Upper lobe of right lung (tissue), 1 donor: ENCODE measurements at places on chromosomes 11 and 22. TPM values are rescaled to one million over a fixed set of nuclear protein-coding genes. Genes with fewer than 3 reads are reported as not detected.

Gene PVALB
- 2.5 TPM for total RNA-seq

Gene C11orf98
- 41.7 TPM for total RNA-seq

Gene SYT12
- total RNA-seq, result not detected

Gene SHANK2
- 62.5 TPM for total RNA-seq

Gene PHF21B
- 0.12 TPM for total RNA-seq

Gene NCF4
- total RNA-seq, result 37.0 TPM

Gene PKP3
- 40.4 TPM for total RNA-seq

DNA sequence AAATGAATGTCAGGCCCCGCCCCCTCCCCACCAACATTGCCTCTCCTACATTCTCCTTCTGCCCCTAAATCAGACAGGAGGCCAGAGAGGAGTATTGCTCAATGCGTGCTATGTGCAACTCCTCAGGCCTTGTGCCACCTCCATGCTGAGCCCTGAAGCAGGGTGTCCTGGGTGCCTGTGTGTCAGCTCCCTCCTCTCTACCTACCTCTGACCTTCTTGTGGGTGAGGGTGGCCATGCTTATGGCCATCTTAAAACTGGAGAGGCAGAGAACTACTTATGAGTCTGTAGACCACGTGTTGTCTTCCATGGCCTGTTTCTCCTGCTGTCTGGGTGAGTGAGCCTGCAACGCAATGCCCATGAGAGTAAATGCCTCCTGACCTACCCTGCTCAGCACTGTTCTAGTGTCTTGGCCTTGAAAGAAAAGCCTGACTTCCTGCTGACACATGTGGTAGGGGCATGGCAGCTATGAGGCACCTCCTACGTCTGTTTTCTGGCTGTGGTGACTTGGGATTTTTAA lies 10.5 kb downstream of the MCAM start:
- DNase-seq, result no peak

DNA sequence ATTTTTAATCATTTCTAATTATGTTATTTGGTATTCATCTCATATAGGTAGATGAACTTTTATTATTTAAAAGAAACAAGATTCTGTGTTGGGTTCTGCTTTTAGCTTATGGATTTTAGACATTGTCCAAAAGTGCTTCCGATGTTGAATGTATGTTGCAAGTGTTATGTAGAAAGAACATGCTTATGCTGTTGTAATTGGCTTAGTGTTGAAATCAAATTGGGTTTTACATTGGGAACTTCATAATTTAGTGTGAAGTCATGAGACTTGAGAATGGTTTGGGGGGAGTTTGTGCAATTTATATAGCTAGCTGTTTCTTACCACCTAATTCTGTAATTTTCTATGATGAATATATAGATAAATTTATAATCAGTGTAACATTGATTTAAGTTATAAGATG lies 3.6 kb downstream of the MTMR3 start:
- no peak for DNase-seq

- no peak for DNase-seq
Observed at GRCh38 chr11:131370090-131370751, at the start of gene NTM. Gene NTM, plus strand, starts transcription at chr11:131370615.

GRCh38 chr22:26477341-26477731 lies 6.2 kb downstream of the HPS4 start:
- DNase-seq, result no peak

GRCh38 chr11:65917077-65917433 lies 1.8 kb downstream of the C11orf68 start:
- no peak for DNase-seq

DNA sequence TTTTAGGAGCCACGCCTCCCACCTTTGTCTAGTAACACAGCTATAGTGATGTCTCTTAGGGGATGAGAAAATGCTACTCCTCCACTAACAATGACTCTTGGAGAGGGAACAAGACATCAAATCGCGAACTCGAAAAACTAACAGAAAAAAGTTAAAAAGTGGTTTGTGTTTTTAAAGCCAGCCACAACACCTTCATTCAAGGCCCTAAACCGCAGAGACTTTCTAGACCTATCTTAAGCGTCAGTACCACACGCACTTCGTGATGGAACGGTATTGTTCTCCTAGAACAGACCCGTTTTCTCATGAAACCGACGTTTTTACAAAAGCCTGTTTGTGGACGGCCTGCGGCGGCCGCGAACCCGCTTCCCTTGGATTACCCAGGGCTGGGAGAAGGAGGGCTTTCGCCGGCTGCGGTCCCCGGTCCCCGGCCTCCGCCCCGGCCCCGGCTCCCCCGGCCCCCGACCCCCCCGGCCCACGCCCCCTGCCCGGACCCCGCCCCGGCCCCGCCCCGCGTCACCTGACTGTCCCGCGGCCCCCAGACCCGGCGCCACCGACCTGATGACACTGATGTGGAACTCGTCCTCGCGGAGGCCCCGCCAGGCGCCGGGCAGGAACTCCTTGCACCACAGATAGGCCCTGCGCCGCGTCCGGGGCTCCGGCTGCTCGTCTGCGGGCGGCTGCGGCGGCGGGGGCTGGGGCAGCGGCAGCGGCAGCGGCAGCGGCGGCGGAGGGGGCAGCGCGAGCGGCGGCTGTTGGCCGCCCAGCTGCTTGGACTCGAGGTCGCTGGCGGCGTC lies 718 bp downstream of the CHKA start:
- DNase-seq, result peak; percentile 89

DNA sequence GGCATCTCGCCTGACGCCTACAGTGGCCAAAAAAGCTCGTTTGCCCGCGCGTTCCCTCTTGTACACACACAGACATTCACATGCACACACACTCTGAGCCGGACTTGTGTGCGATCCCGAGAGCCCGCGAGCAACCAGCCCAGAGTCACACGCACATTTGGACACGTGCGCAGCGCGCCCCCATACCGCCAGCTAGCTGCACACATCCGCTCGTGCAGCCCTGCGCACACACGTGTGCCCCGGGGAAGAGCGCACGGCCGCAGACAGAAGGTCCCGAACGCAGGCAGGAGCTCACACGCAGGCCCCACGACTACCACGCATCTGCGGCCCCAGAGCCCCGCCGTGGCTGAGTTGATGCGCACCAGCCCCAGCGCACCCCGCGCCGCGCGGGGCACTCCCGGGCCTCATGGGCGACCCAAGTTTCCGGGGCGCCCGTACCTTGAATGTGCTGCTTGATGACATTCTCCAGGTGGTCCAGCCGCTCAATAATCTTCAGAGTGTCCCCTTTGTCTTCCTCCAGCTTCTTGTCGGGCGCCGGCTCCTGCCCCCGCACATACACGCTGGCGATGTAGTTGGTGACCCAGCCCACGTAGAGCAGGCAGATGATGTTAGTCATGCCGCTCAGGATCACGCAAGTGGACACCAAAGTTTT lies 758 bp downstream of the GALNT18 start:
- peak; percentile 75 for DNase-seq

- no peak for DNase-seq
Observed at GRCh38 chr11:29129844-29130243, 887.0 kb downstream of the KCNA4 start.

GRCh38 chr22:49763138-49763537 lies 64.5 kb downstream of the BRD1 start:
- no peak for DNase-seq

DNA sequence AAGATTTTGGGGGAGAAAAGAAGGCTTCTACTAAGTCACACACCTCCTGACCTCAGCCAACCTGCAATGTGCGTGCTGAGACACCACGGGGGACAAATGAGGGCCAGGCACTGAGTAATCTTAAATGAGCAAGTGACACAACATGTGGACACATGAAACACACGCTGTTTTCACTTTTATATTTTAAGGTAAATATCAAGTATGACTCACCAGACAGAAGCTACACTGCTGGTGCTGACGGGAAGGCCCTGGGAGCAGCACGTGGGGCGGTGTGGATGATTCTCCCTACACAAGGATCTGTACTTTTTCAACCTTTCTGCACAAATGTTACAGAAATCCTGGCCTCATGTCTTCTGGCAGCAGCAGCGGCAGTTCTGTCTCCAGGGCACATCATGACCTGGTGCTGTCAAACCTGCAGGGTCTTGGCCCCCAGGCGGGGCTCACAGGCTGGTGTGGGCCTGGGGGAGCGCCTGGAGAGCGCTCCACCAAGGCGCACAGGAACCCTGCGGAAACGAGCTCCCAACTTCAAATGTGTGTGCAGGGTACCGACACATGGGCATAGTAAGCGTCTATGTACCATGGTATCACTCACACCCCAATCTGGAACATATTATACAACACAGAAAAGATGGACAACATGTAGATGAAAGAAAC lies 61.7 kb downstream of the DGCR2 start:
- peak; percentile 29 for DNase-seq

GRCh38 chr22:40890881-40891280 lies 29.0 kb upstream of the DNAJB7 start:
- no peak for DNase-seq

DNA sequence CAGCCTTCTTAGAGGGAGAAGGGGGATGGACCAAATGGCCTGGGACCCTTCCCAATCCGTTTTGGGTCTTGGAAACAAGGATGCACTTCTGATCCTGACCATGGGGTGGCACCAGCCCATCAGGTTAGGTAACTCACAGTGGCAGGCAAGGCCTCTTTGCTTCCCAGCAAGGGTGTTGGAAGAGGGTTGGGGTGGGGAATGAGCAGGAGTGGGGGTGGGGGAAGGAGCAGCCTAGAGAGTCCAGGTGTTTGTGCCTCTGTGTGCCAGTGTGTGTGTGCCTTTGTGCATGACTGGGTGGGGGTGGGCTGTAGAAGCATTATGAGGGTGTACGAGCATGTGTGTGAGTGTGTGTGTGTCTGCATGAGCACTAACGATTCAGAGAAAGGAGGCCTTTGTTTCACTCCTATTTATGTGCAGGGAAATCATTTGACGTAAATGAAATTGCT lies 213.1 kb downstream of the INSC start:
- DNase-seq, result no peak

- no peak for DNase-seq
Observed at GRCh38 chr22:39243439-39244135, 1.2 kb downstream of the PDGFB start.

DNA sequence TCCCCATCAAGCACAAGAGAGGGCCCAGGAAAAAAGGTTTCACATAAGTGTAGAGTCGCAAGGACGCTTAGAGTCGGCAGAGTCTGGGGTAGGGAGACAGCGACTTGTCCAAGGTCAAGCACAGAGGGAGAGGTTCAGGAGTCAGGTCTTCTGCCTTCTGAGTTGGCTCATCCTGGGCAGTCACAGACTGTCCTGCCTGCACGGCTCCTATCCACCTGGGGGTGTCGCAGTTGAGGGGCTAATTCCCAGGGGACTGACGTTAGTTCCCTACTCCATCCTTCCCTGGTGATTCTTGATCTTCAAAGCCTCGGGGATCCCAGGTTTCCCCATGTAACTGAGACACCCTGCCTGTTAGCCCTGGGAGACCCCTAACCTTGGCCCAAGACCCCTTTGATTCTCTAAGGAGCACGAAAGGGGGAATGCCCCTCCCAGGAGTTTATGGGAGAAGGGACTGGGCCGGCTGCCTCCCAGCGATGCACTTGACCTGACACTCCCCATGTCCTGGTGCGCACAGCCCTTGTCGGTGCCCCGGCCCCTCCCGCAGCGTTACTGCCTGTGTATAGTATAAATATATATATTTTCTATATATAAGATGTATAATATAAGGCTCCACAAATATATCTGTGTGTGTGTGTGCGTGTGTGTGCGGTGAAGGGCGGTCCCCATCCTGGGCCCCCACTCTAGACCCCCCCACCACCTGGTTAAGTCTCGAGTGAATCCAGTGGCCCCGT lies 14.7 kb upstream of the TAB1 start:
- no peak for DNase-seq

GRCh38 chr11:28476049-28476448 lies 367.9 kb downstream of the METTL15 start:
- no peak for DNase-seq

GRCh38 chr22:39289975-39290720 lies 29.3 kb downstream of the RPL3 start:
- DNase-seq, result no peak

GRCh38 chr11:73752216-73752867 lies 8.5 kb downstream of the RAB6A start:
- peak; percentile 83 for DNase-seq

- DNase-seq, result peak; percentile 57
Observed at GRCh38 chr11:1165256-1166041, 7.7 kb downstream of the MUC5AC start.

DNA sequence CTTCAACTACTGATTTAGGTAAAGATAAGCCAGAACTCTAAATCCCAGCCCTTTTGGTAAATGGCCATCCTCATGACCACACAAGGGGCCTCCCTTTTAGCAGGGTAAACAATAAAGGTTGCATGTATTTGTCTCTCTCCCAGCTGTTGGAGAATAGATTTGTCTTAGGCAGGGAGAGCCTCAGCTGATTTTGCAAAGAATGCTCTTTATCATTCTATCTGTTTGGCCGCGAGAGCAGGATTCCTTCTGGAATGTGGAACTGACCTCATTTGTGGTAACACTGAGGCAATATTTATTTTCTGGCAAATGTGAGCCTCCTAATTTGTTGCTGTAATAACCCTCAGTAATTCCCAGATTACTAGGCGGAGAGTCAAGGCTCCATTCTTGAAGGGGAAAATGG lies 15.3 kb downstream of the PTS start:
- DNase-seq, result no peak

GRCh38 chr22:19878461-19879245 lies 24.0 kb upstream of the GNB1L start:
- DNase-seq, result peak; percentile 39

- DNase-seq, result no peak
Observed at GRCh38 chr11:62892077-62892922, 11.6 kb downstream of the SLC3A2 start.

DNA sequence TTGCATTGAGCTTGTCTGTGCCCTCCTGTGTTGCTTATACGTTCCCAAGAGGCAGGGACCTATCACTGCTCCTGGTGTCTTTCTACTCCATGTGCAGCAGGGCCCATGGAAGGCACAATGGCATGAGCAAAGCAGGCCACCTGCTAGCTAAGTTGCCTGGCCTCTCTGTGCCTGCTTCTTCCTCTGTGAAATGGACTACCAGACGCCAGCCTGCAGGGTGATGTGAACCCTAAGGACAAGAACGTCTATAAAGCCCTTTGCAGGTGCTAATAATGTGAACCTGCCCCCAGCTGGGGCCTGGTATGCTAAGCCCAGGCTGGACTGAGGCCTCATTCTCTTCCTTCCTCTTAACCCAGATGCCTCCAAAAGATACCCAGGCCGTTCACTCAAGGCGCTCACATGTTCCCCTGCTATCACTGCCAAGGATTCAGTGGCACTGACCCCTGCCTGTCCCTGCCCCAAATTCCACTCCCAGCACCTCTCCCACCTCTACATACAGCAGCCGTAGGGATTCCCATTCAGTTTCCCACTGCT lies 4.0 kb downstream of the GUCD1 start:
- DNase-seq, result no peak

- no peak for DNase-seq
Observed at GRCh38 chr11:10654811-10655150, 38.8 kb downstream of the IRAG1 start.

GRCh38 chr11:75245356-75246005 lies 4.9 kb downstream of the TPBGL start:
- DNase-seq, result peak; percentile 52

- DNase-seq, result no peak
Observed at GRCh38 chr11:17541330-17541885, 2.8 kb downstream of the USH1C start.

GRCh38 chr11:94066901-94067429 lies 45.8 kb downstream of the HEPHL1 start:
- DNase-seq, result no peak
